Smooth muscle cell of the coronary artery (primary cell): ENCODE measurements at places on chromosomes 7 and 10. TPM values are rescaled to one million over a fixed set of nuclear protein-coding genes. Genes with fewer than 3 reads are reported as not detected.

Gene CALHM2
- 19.0 and 27.1 TPM in 2 replicates for total RNA-seq

Gene CRHR2
- total RNA-seq = not detected in 2 replicates

Gene CYP3A4
- not detected in 2 replicates for total RNA-seq

Gene LIPM
- not detected in 2 replicates for total RNA-seq

Gene TMEM236
- total RNA-seq = under 0.01 TPM in 1 of 2 replicates, not detected in the other

Gene PILRA
- 0.82 TPM in 1 of 2 replicates, not detected in the other for total RNA-seq

Gene STRIP2
- total RNA-seq = 1.5 and 7.8 TPM in 2 replicates

Gene ANKRD7
- 0.23 and 0.75 TPM in 2 replicates for total RNA-seq

Gene DIP2C
- 9.5 and 24.9 TPM in 2 replicates for total RNA-seq

Gene ITPRID1
- not detected in 2 replicates for total RNA-seq
